ENCODE measurements at places on chromosomes 3 and 15. TPM values are rescaled to one million over a fixed set of nuclear protein-coding genes. Genes with fewer than 3 reads are reported as not detected.

The ST8SIA2 gene
- total RNA-seq: not detected

The CD80 gene
- total RNA-seq: not detected

The LINGO1 gene
- total RNA-seq: 0.98 TPM

The ZNF501 gene
- 4.8 TPM for total RNA-seq

The SCAMP5 gene
- total RNA-seq: 14.1 TPM

DNA sequence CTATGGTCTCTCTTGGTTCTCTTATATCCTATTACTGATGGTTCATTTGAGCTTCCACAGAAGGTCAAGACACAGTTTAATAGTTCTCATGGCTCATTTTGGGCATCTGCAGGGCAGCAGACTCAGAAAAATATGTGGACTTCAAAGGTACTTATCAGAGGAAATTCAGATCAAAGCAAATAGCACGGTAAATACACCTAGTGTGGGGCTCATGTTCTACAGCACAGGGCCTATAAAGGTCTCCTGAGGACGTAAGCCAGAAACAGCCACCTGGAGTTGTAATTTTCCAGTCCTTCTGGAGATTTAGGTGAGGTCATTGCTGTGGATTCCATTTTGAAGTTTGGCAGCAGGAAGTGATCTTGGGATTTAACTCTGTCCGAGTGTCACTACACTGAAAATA lies 134.5 kb upstream of the SGO1 start:
- H3K27me3 ChIP-seq: no peaks in the 10 kb centered on the region
- no peak for DNase-seq
- H3K27ac ChIP-seq: no peak overlapping the region
- H3K4me1 ChIP-seq: no peaks in the 10 kb centered on the region

GRCh38 chr3:65854606-65855304 lies 184.0 kb downstream of the MAGI1 start:
- H3K27me3 ChIP-seq: no peaks in the 10 kb centered on the region
- H3K36me3 ChIP-seq: no peaks in the 10 kb centered on the region
- H3K27ac ChIP-seq: no peak overlapping the region
- H3K4me3 ChIP-seq: no peak overlapping the region
- peaks cover 7% of the 10 kb centered on the region for H3K4me1 ChIP-seq
- no peak for DNase-seq

Measured in tibial nerve (tissue), 4 donors.